Stimulated activated CD4-positive, alpha-beta T cell treated with anti-CD3 and anti-CD28 coated beads, TNF-alpha, amount 100 ng/mL, for 4 hours (primary cell): ENCODE measurements at places on chromosomes 11 and 22.

GRCh38 chr11:1117992-1118391 is 39.8 kb upstream of the MUC5AC start:
- DNase-seq, result no peak

GRCh38 chr22:37343863-37344734 is 61.8 kb downstream of the CYTH4 start:
- DNase-seq, result no peak

DNA sequence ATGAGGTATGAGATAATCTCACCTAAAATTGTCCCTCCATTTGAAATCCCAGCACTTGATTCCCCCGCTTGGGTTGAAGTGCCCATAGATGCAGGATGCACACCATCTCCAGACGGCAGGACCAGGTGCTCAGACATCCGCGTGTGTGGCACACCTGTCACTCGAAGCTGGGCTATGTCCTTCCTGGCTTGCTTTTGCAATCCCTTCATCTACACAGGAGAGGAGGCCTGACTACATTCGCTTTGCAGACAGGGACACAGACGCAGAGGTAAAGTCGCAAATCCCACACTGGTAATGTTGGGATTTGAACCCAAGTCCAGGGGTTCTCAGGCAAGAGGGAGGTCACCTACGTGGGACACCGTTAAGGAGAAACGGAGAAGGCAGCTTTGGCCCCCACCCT is 7.2 kb upstream of the CYTH4 start:
- DNase-seq, result no peak

DNA sequence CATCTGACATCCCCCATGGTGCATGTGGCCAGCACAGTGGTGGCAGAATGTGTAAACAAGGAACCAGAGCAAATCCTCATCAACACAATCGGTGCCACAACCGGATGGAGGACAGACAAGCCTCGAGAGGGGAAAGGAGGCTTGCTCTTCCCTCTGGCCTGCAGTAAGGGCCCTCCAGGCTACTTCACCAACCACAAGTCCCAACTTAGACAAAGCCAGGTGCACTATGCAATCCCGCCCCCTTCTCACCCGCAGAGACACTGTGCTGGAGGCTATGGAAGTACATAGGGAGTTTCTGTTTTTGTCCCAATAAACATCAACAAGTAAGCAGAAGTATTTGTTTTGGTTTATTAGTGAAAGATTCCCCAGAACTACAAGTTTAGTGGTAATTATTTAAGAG is 54.3 kb downstream of the SPATA19 start:
- DNase-seq, result no peak

DNA sequence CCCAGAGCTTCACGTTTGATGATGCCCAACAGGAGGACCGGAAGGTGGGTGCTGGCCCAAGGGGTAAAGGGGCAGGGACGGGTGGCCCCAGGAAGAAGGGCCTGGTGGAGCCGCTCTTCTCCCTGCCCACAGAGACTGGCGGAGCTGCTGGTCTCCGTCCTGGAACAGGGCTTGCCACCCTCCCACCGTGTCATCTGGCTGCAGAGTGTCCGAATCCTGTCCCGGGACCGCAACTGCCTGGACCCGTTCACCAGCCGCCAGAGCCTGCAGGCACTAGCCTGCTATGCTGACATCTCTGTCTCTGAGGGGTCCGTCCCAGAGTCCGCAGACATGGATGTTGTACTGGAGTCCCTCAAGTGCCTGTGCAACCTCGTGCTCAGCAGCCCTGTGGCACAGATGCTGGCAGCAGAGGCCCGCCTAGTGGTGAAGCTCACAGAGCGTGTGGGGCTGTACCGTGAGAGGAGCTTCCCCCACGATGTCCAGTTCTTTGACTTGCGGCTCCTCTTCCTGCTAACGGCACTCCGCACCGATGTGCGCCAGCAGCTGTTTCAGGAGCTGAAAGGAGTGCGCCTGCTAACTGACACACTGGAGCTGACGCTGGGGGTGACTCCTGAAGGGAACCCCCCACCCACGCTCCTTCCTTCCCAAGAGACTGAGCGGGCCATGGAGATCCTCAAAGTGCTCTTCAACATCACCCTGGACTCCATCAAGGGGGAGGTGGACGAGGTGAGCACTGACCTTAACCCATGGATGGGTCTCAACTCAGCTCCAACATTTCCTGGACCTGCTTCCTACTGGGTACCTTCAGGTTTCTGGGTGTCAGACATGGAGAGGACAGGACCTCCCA is 2.0 kb downstream of the RIC8A start:
- no peak for DNase-seq

GRCh38 chr22:46018859-46019258 is 41.9 kb upstream of the WNT7B start:
- DNase-seq, result no peak

DNA sequence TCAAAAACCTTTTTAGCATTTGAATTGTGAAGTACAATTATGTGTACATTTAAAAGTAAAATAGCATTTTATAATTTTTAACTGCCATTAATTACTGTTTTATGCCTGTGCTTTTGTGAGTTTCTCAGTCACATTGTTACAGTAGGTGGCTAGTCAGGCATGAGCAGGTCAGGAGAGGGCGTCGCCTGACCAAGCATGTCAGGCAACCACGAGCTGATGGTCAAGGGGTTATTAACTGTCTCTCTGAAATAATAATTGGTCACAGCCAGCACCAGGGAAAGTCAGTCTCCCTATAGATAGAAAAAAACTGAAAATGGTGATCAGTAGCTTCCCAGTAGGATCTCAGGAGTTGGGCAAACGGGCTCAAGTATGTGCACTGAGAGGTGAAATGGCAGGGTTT is 19.4 kb upstream of the CCDC81 start:
- DNase-seq, result no peak

DNA sequence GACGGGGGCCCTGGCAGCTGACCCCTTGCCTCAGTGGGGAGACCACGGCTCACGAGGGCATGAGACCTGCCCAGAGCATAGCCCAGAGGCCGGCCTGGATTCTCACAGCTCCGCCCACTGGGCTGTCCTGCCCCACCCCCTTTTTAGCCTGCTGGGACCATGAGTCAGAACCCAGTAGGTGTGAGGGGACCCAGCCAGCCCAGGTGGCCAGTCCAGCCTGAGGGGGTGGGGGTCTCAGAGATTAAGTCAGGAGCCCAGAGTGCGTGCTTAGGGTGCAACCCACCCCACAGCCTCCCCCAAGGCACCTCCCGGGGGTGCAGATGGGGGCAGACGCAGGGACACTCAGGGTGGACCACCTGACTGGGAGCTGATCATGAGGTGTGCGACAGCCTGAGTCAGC is 40.1 kb upstream of the PPARA start:
- no peak for DNase-seq

GRCh38 chr22:17213976-17214375 is 5.3 kb downstream of the ADA2 start:
- no peak for DNase-seq

DNA sequence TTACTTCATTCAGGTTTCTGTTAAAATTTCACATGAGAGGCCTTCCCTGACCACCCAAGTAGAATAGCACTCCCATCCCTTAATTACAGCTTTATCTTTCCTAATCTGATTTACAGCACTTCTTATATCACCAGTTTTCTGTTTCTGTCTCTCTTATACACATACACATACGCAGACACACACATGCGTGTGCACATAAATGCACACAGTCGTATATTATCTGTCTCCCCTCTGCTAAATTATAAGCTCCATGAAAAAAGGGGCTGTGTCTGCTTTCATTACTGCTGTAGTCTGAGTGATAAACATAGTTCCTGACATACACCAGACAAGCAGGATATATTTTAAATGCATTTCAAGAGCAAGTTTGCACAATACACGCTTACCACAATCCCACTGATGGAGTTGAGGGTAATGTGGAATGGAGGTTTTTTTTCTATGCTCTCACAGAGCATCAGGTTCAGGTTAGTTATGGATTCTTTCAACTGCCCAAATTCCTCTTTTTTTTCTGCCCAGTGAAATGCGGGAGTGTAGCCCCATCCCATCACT is 13.7 kb upstream of the TOP3B start:
- DNase-seq, result no peak

GRCh38 chr11:110935018-110935640 is 222.9 kb upstream of the ARHGAP20 start:
- DNase-seq, result no peak

- DNase-seq, result no peak
These were observed 48.5 kb downstream of the MICAL2 start for GRCh38 chr11:12158909-12159308.

- DNase-seq, result no peak
These were observed 81.0 kb upstream of the SLC6A5 start for GRCh38 chr11:20518323-20518834.

GRCh38 chr11:19955660-19956059 is 204.6 kb downstream of the DBX1 start:
- DNase-seq, result no peak

GRCh38 chr11:15991215-15991614 is 365.1 kb downstream of the SOX6 start:
- DNase-seq, result no peak

GRCh38 chr11:112485280-112485679 is 224.6 kb upstream of the PLET1 start:
- no peak for DNase-seq

GRCh38 chr11:46161201-46161600 is 39.9 kb upstream of the PHF21A start:
- no peak for DNase-seq

GRCh38 chr11:130181295-130182272 is 22.0 kb downstream of the ST14 start:
- no peak for DNase-seq

GRCh38 chr22:38218661-38219622 is 17.1 kb downstream of the MAFF start:
- DNase-seq, result peak; percentile 14
